Astrocyte (in vitro differentiated cells and primary cell): ENCODE measurements at places on chromosomes 16 and 17.

DNA sequence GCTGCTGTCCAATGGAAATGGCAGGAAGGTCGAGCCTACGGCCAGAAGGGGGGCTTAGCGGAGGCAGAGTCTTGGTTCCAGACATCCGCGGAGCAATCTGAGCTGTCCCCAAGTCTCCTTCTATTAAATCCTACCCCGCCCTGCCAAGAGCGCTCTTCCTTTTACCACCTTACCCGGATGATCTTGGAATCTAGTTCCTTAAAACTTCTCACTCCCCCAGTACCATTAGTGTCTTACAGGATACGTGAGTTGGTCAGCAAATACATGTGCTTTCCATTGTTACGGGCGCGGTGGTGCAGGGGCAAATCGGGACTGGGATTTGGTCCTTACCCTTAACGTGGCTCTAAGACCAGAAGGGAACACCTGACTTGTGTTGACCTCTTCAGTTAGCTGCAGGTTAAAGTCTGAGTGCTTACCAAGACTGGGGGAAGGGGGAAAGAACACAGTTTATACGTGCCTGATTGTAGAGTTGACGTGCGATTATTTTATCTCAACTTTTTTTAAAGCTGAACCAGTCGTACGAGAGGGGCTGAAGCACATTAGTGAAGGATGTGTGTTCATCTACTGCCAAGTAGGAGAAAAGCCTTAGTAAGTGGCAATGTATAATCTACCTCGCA lies 495 bp downstream of the TXNDC17 start:
- DNase-seq: no peak

DNA sequence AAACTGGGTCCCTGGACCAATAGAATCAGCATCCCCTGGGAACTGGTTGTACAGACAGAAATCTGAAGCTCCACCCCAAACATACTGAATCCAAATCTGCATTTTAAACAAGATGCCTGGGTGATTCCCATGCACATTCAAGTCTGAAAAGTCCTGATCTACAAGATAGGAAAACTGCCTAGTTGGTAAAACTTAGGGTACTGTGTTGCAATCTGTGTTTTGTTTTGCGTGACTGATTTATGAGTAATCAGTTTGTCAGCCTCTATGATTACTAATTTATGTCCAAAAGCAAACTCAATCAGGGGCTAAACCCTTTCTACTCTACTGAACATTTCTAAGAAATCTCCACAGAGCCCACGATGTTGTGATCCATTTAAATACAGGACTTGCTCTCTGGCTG lies 103.8 kb downstream of the YPEL2 start:
- DNase-seq: peak; percentile 79

DNA sequence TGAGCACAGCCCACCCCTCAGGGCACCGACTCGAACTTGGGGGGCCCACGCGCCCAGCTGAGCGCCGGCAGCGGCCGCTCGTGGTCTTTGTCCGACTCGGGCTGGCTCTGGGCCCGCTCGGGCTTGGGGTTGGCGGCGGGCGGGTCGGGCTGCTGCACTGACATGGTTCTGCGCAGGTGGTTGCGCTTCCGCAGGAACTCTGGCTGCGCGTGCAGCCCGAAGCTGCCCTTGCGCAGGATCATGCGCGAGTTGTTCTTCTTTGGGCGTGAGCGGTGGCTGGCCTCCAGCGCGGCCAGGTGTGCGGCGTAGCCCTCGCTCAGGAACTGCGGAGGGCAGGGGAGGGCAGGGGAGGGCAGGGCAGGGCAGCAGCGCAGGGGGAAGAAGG lies 11.1 kb downstream of the PIMREG start:
- peak; percentile 14 for DNase-seq

- peak; percentile 99 for DNase-seq
Measured at GRCh38 chr16:11100239-11100750, 155.7 kb downstream of the SOCS1 start.

DNA sequence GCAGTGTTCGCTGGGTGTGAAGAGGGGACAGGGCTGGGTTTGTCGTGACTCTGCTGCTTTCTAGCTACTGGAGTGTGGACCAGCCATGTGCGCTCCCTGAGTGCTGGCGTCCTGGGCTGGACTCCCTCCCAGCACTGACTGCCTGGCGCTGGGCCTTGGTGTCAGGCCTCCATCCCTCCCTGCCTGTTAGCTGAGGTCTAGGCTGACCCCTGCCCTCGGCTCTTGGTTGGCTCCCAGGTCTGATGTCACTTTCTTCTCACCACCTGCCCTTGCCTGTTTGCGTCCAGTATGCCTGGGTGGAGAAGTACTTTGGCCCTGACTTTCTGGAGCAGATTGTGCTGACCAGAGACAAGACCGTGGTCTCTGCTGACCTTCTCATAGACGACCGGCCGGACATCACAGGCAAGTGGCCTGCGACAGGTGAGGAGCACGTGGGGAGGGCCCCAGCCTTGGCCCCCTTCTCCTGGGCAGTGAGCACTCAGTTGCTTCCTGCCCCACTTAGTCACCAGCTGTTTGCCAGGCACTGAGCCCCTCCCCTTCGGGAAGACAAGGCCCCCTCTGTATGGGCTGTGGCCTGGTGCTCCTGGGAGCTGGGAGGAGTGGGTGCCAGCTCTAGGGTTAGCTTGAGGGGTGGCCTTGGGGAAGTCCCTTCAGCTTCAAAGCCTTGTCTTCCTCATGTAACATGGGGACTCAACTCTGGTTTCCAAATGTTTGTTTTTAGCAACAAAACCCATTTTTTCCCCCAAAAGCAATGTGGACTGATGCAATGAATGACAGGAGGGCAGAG lies 41.5 kb downstream of the NT5M start:
- no peak for DNase-seq

DNA sequence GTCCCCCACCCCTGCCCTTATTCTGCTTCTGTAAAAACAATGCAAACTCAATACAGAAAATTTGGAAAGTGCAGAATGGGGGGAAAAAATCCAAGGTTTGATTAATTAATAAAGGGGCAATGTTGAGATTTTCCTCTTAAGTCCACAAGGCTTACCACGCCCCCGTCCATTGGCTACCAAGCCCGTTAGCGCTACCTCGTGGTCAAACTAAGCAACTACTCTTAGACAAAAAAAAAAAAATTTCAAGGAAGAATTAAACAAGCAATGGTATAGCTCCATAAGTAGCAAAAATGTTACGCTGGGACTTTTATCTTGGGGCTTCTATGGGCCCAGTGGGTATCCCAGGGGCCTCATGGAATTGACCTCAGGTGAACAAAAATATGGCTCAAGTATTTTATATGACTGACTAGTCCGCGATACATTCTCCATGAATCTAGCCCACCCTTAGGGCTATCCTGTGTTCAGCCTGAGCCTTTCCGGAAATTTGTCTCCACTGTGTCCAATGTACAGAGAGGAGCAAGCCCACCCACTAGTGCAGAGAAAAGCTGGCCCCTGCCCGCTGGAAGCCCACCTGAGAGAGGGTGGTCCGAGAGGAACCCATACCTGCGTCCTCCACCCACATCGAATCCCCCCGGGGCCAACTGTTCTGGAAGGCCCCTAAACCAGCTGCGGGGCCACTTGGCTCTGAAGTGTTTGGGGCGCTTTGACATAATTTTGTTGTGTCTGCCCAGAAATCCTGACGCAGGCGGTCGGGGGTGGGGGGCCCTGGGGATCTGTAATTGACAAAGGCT lies 19.1 kb upstream of the TEX2 start:
- DNase-seq: peak; percentile 59
